ENCODE measurements at places on chromosomes 7 and 10.

GRCh38 chr10:104321226-104321625 lies 17.0 kb downstream of the ITPRIP start:
- no peak for DNase-seq

DNA sequence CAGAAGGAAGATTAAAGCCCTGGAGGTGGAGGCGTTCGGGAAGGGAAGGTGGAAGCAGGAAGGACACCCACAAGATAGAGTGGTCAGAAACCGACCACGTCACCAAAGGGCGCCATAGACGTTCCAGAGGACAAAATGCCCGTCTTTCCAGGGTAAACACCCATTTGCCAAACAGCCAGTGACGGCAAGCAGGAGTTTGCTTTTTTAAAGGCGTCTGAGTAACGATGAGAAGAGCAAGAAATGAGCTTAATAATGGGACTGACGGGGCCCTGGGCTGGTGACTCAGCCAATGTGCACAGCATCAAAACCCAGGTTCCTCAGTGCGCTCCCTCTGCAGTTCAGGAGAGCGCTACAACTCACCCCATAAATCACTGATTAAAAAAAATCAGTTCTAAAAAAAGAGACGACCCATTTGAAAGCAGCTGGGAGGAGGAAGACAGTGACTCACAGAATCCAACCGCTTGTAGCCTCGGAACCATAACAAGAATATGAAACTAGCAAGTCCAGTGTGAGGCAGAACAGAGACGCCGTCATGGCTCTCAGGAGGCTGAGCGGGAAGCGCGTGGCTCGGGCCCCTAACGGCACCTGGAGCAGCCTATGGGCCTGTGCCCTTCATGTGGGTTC lies 5.9 kb downstream of the DIP2C start:
- no peak for DNase-seq

GRCh38 chr7:73995330-73995729 lies 32.6 kb upstream of the ELN start:
- no peak for DNase-seq

GRCh38 chr7:158695726-158696452 lies 8.7 kb downstream of the NCAPG2 start:
- no peak for DNase-seq

DNA sequence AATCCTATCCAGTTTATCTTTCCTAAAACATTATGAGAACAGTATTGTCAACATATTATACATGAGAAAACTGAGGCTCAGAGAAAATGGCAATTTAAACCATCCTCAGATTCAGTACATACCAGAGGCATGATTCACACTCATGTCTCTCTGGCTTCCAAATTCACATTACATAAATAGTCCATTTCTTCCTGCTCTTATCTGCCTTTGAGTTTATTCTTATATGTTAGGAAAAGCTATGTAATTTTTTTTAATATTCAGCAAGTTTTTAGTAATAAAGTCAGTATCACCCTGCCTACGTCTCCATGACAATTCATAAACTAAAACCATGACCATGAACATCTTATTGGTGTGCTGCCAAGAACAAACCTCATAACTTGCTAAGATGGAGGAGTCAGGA lies 1260.2 kb upstream of the SORCS1 start:
- DNase-seq: no peak

DNA sequence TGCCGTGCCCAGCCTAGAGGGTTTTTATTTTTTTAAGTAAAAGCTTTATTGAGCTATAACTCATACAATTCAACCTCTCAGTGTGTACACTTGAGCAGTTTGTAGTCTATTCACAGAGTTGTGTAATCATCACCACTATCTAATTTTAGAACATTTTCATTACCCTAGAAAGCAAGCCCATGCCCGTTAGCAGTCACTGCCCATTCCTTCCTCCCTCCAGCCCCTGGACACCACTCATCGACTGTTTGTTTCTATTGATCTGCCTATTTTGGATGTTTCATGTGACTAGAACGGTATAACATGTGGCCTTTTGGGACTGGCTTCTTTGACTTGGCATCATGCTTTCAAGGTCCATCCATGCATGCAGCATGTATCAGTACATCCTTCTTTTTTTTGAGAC lies 25.7 kb upstream of the SEC61A2 start:
- no peak for DNase-seq

- DNase-seq: peak; percentile 2
These were observed 18.6 kb downstream of the OCM2 start for GRCh38 chr7:97971120-97971989.

DNA sequence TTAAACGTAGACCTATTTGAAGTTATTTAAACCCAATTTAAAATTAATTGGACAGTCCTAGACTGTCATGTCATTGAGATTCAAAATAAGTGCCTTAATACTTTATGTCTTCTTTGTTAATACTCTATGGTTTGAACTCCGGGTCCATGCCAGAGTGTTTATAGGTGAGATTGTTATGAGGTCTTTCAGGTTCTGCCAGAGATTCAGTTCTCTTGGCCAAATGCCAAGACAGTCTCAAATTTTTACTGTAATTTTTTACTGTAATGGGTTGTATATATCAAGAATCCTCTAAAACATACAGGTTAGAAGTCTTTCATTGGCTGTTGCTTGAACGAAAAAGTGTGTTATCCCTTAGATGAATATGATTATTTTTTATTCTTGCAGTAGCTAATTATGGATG lies 3.9 kb downstream of the ADD3 start:
- DNase-seq: no peak

DNA sequence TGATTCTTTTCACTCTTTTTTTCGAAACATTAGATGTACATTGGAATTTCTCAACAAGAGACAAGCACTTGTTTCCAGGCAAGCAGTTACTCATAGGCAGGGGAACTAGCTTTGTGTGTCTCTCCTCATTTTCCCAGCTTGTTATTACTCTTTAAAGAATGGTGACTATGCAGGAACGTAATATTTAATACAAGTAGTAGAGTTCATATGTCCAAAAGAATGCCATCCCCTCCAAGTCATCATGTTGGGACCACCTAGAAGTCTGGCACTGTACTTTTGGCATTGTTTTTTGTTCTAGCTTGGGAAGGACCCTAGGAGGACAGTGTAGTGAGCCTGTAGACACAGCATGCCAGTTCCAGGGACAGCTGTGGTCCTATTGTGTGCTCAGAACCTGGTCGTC lies 650.7 kb downstream of the INHBA start:
- no peak for DNase-seq

DNA sequence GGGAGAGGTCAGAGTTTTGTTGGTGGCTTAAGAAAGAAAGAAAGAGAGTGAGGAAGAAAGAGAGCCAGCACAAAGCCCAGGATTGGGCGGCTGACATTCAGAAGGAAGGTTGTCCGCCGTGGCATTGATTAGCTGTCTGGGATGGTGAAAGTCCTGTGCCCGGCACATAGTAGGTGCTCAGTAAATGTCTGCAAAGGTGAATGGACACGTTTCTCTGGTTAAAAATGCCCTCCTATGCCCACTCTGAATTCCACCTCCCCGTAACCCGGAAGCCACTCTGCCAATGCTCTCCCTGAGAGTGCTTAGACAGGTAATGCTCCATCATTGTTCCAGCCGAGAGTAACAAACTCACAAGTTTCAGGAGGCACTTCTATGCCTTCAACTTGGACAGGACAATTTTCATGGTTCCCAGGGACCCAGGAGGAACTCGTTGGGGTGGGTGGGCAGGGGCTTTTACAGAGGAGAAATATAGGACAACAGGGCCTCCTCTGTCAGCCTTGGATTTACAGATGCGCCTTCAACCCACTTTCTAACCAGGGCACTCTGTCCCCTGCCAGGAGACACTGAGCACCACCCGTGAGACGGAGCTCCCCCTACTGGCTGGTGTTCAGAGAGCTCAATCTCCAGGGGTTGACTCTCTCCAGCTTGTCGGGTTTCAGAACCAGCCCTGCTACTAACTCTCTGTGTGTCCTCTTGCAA lies 411.5 kb upstream of the ZMIZ1 start:
- DNase-seq: peak; percentile 32

GRCh38 chr10:98408799-98409198 lies 6.2 kb downstream of the PYROXD2 start:
- DNase-seq: no peak

DNA sequence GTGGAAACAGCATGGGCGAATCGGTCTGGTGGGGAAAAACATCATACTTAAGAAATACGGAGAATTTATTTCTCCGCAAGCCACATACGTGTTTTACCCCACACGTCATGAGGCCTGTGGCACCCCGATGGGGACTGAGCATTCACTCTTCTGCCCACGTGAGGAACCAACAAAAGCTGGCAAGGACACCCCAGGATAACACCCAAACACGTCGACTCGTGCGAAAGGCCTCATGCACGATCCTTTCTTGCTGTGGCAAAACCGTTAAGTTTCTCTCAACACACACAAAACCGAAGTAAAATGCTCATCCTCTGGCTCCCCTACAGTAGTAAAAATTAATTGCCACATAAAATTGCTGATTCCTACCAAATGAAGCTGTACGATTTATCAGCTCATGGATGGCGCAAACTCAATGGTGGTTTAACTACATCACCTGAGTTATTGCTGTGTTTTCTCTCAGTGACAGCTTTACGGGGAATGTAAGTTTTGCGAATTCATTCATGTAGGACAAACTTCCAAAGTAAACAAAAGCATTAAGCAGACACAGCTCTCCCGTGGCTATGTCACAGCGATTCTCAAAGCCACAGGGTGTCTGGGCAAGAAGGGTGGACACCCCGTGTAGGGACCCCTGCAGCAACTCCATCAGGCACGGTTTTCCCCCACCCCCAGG lies 97.0 kb downstream of the CTBP2 start:
- DNase-seq: no peak

DNA sequence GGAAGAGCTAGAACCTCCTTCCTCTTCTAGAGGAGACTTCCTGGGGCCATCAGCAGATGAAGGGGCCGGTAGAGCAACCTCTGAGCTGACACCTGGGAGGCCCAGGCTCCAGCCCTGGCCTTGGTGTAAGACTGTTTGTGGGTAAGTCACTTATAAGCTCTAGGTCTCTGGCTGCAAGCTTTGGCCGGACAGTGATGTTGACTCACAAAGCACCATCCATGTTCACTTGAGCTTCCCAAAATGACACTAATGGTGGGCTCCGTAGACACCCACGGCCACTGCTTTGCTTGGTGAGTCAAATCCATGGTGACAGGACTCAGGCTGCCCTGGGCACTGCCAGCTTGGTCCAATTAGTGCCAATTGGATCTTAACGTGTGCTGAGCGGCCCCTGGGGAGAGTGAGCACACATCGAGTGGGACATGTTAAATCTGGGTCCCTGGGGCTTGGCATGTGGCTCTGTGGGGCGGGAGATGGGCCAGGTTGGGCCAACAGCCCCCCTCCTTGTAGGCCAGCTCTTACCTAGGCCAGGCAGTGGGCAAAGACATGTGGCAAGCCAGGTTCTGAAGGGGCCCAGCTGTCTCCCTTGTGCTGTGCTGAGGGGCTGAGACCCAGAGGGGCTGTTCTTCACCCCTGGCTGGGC lies 16.7 kb downstream of the NEURL1 start:
- DNase-seq: no peak

DNA sequence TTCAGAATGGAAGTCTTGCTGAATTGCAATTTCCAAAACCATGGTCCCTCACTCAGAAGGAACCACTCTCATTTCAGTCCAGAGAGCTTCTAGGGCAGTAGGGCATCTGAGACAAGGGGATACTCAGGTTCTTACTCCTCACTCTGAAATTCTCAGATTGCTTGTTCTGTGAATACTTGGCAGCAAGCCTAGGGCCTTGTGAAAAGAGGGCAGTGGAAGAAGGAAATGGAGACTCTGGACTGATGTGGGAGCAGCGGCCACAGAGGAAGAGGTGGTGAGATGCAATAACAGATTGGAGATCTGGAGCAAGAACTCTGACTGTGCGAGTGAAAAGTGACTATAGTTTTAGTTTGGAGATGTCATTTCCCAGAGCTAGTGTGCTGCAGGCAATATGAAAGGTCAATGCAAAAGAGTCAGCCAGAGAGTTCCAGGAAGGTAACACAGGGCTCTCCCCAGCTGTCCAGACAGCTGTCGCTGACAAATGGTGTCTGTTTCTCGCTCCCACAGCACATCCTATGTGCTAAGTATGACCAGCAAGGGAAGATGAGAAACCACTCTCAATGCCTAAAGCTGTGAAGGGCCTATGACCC lies 291.6 kb upstream of the KIAA1217 start:
- no peak for DNase-seq

GRCh38 chr7:155820788-155821187 lies 8.5 kb upstream of the SHH start:
- no peak for DNase-seq

DNA sequence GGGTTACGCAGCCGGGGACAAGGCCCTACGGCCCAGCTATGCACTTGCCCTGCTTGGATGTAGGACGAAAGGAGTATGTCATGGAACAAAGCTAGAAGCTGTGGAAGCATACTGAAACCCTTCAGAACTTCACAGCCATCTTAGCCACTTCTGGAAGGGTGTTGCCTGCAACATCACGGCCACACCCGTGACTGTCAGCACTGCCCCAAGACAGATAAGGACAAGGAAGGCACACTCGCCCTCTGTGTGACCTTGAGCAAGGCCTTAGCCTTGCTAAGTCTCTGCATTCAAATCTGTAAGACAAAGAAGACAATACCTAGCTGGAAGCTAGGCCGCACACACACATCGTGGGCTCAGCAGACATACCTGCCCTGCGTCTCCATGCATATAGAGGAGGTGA lies 352.5 kb upstream of the MGMT start:
- DNase-seq: no peak

GRCh38 chr7:12926206-12926605 lies 238.8 kb downstream of the ARL4A start:
- DNase-seq: no peak

GRCh38 chr7:134473861-134474291 lies 15.0 kb upstream of the AKR1B1 start:
- DNase-seq: no peak

- DNase-seq: no peak
These were observed 1.6 kb downstream of the BAMBI start for GRCh38 chr10:28678687-28679457.

- no peak for DNase-seq
These were observed 11.1 kb downstream of the ERVW-1 start for GRCh38 chr7:92466682-92467081.

DNA sequence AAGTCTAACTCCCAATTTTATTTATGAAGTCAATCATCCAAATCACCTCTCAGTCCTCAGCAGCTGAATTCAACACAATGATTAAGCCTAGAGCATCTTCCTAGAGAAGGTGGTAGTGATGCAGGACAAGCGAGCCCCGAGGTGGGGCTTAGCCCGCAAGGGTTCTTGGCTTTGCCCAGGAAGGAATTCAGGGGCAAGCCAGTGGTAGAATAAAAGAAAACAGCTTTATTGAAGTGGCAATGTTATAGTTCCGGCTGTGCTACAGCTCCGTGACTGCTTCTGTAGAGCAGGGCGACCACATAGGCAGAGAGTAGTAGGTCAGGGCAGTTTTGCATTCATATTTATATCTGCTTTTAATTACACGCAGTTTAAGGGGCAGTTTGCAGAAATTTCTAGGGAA lies 18.1 kb downstream of the IL2RA start:
- DNase-seq: no peak

GRCh38 chr7:123871998-123872867 lies 27.3 kb downstream of the HYAL4 start:
- peak; percentile 2 for DNase-seq

- DNase-seq: no peak
These were observed 117.8 kb downstream of the TES start for GRCh38 chr7:116328161-116328560.
